ENCODE measurements at places on chromosomes 12 and 14. TPM values are rescaled to one million over a fixed set of nuclear protein-coding genes. Genes with fewer than 3 reads are reported as not detected.

The CLEC2A gene
- total RNA-seq = not detected

The KCNC2 gene
- total RNA-seq = not detected

The LAG3 gene
- total RNA-seq = 2.1 TPM

The ACSM4 gene
- total RNA-seq = not detected

The KRT7 gene
- total RNA-seq = 4,828 TPM

The CLEC14A gene
- not detected for total RNA-seq

The PPP4R4 gene
- total RNA-seq = 0.50 TPM

The SLC11A2 gene
- 15.0 TPM for total RNA-seq

The ADAM20 gene
- total RNA-seq = not detected

The PLEKHD1 gene
- not detected for total RNA-seq

The CACNA1C gene
- 0.03 TPM for total RNA-seq

The LHX5 gene
- total RNA-seq = 0.07 TPM

The TAS2R42 gene
- total RNA-seq = not detected

The PRH2 gene
- total RNA-seq = not detected

The CFL2 gene
- 120 TPM for total RNA-seq

The IAPP gene
- total RNA-seq = not detected

The LRR1 gene
- 52.7 TPM for total RNA-seq

The IL31 gene
- total RNA-seq = not detected

The FAR2 gene
- total RNA-seq = not detected

The SLC39A5 gene
- 0.34 TPM for total RNA-seq

The SCNN1A gene
- total RNA-seq = 13.7 TPM

Data from A549 treated with GW870086 at 1 μM for 4 hours (cell line).